NCI-H2029 (cell line): ENCODE measurements at places on chromosomes 5 and 9.

- no peak for DNase-seq
These were observed 448.9 kb downstream of the MED10 start for GRCh38 chr5:5929291-5930020.

DNA sequence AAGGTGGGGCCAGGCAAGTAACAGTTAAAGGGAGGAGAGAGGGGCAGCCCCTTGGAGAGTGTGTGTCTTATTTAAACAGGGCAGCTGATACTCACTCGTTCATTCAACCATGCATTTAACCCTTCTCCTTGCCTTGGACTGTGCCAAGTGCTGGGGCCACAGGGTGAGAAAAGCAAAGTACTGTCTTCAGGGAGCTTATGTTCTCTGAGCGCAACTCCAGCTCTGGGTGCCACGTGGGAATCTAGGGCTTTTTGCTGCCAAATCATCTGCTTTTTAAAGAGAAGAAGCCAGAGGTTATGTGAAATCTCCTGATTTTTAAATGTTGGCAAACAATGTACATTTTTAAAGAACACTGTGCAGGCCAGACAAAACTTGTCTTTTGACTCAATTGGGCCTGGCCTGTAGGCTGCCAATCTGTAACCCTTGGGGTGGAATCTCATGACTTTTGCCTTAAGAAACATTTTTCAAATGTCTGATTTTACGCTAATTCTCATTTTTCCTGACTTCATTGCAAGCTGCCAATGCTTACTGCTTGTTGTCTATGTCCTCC is 157.8 kb downstream of the NTRK2 start:
- DNase-seq: no peak

DNA sequence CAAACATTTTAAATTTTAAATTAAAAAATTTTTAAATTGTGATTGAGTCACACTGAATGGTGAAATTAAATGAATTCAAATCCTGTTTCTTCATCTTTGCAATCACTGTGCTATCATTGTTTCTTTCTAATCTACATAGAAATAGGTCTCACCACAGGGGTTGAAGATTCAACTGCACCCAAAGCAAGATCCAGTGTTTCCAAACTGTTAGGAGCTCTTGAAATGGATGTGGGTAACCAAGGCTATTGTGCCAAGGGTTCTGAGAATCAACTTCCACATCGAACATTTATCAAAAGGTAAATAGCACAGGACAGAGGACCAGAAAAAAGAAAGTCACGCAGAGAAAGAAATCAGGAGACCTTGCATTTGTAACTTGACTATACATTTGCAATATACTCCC is 172.6 kb upstream of the RASEF start:
- DNase-seq: no peak

DNA sequence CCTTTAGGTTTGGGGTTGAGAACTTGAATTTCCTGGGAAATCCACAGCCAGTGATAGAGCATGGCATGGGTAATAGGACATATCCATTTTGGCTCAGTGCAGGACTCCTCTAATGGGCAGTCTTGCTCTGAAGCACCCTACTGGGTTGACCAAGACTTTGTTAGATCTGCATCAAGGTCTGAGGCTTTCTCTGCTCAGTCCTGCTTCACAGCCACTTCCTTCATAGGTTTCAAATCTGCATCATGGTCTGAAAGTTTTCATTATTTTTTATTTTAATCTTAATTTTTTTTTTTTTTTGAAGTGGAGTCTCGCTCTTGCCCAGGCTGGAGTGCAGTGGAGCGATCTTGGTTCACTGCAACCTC is 36.5 kb downstream of the KIF2A start:
- no peak for DNase-seq

- DNase-seq: no peak
These were observed 3.4 kb downstream of the ADGRD2 start for GRCh38 chr9:124453586-124454191.

GRCh38 chr9:5481322-5482040 is 28.9 kb upstream of the PDCD1LG2 start:
- DNase-seq: no peak

GRCh38 chr5:66923922-66924321 is 272.7 kb downstream of the CD180 start:
- DNase-seq: no peak

- no peak for DNase-seq
These were observed 142.3 kb downstream of the SMARCA2 start for GRCh38 chr9:2157277-2158110.
